ENCODE measurements at places on chromosomes 1 and 21.

DNA sequence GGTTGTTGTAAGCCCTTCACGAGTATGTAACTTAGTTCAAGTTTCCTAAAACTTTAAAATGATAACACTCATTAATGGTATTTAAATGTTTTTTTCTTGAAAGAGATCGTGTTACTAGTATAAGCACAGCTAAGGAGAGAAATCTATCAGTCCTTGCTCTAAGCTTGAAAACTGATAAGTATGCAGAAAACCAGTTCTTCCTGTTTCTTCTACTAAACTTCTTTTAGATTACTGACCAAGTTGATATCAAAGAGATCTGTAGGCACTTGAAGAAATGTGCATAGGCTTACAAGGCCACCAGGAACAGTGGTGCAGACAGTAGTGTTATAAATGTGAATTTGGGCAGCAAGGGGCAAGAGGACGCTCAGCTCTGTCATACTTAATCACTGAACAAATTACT, 3.9 kb downstream of the EFCAB14 start:
- DNase-seq = no peak

DNA sequence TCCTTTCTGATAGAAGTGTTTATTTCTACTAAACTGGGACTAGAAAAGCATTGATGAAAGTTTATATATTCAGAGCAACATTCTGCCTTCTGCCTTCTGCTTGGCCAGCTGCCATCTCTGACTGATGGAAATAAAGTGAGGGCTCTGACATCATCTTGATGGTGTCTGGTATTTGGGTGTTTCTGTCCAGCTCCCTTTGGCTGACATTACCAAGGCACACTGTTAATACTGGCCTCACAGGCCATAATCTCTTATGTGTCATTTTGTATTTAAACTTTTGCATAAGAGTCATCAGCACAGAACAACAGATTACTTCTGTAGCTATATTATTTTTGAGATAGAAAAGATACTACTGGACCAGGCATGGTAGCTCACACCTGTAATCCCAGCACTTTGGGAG, 216.9 kb downstream of the RYR2 start:
- no peak for DNase-seq

GRCh38 chr1:197838836-197839235, 63.6 kb upstream of the DENND1B start:
- DNase-seq = peak; percentile 82

DNA sequence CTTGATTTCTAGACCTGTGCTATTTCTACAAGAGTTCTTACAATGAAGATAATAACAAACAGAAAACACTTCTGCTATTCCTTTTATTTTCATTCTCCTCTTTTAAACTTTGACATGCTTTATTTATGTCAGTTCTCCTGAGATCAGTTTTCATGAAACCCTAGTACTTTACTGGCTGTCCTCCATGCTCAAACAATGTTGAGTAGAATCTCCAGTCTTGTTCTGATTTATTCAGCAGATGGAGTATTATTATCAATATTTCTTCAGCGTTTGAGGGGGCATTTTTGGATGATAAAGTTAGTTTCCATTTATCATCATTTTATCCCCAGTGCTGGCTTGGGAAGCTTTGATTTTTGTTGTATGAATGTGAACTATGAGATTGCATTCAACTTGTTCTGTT, 85.9 kb upstream of the WARS2 start:
- DNase-seq = no peak

DNA sequence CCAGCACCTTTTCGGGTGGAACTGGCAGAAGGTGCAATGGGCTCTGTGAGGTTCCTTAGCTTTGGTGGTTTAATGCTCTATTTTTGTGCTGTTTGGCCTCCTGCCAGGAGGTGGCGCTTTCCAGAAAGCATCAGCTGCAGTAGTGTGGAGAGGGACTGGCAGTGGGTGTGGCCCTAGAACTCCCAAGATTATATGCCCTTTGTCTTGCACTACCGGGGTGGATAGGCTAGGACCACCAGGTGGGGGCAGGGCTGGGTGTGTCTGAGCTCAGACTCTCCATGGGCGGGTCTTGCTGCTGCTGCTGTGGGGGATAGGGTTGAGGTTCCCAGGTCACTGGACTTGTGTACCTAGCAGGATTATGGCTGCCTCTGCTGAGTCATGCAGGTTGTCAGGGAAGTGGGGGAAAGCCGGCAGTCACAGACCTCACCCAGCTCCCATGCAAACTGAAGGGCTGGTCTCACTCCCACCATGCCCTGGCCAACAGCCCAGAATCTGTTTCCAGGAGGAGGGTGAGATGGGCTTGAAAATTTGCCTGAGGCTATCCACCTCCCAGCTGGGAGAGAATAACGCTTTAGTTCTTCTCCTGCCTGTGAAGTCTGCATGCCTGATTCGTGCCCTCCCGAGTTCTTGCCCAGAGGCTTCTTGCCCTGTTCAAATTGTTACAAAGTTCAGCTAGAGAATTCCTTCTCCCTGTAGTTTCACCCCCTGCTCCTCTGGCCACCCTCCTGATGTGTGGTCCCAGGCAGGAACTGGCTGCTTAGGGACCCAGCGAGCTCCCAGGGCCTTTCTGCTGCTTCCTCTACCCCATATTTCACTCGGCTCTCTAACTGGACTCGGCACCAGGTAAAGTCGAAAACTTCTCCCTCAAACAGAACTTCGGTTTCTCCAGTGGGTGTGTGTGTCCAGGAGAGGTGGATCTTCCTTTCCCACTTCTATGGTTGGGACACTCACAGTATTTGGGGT, 76.5 kb upstream of the BTG3 start:
- DNase-seq = no peak

GRCh38 chr1:219049501-219049900, 124.2 kb upstream of the LYPLAL1 start:
- DNase-seq = no peak

- no peak for DNase-seq
Measured at GRCh38 chr21:46634427-46634826, 1.0 kb upstream of the PRMT2 start.

GRCh38 chr1:225655509-225656258, 2.8 kb upstream of the ENAH start:
- peak; percentile 92 for DNase-seq

GRCh38 chr1:180956028-180956640, 43.4 kb downstream of the KIAA1614 start:
- no peak for DNase-seq

DNA sequence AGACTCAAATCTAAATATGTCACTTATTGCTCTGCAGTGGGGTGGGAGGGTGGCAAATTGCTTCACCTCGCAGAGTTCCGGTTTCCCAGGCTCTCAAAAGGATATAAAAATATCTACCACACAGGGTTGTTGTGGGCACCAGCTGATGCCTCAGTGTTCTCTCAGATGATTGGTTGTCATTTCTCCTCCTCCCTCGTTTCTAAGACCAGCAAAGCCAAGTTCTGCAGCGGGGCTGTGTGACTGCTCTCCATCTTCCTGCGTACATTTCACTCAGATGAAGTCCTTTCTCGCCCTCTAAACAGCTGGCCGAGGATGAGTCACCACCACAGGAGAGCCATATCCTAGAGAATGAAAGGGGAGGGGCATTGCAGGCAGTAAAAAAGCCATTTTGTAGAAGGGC, 35.0 kb upstream of the VWA5B1 start:
- peak; percentile 35 for DNase-seq

GRCh38 chr1:203591626-203592025, 35.0 kb upstream of the ATP2B4 start:
- DNase-seq = no peak

GRCh38 chr21:42384989-42385388, 10.9 kb downstream of the TMPRSS3 start:
- no peak for DNase-seq

DNA sequence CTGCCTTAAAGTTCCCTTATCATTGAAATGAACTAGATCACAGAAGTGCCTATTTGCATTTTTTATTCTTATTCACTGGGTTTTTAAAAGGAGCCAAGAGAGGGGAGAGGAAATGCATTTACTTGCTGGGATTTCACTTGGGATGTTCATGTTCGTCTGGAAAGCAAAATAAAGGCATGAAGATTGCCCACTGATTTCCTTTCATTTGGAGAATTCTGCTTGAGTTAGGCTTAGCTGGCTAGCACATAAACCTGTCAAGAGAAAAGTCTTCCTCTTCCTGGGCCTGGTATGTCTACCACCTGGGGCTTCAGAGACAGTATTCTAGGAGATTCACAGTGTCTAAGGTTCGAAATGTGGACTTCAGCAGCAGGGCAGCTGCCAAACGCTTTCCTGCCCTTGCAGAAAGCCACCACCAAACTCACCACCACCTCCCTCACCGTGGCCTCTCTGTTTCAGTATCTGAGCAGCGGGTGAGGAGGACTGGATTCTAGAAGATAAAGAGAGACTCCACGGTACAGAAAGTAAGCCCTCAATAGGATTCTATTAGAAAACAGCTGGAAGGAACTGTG, 44.5 kb downstream of the HIVEP3 start:
- DNase-seq = no peak

DNA sequence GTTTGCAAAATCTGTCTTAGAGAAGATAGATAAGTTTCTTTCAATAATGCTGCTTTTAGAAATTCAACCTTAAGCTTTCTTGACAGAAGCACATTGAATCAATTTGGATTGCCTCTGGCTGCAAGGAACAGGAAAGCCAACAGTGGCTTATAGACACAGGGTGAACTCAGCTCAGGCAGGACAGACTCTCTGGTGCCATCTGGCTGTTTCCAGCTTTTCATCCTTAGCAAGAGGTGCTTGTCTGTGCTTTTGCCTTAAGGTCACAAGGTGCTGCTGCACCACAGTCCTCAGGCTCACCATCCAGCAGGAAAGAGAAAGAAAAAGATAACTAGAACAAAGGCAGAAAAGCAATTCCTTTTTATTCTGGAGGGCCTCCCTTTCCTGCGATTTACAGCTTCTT, 93.7 kb upstream of the ETS2 start:
- peak; percentile 74 for DNase-seq

GRCh38 chr1:234656070-234656895, 46.3 kb upstream of the IRF2BP2 start:
- DNase-seq = peak; percentile 17

- DNase-seq = peak; percentile 71
Measured at GRCh38 chr1:161721738-161722343, 497 bp downstream of the FCRLB start.

DNA sequence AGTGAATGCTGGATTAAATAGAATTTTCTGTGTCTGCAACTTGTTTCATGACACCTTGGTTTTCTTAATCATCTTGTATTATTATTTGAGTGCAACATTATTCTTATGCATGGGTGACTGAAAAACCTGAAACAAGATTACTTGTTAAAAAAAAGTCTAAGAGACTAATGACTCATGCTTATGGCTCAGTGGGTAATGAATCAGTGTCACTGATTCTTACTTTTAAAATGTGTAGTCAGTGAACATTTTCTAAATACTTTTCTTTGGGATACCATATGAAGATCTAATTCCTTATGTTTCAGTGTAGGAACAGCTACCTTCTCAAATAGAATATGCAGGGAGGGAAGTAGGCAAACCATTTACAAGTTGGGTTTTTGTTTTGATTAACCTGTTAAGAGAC, 65.5 kb downstream of the PRKAA2 start:
- DNase-seq = peak; percentile 74

DNA sequence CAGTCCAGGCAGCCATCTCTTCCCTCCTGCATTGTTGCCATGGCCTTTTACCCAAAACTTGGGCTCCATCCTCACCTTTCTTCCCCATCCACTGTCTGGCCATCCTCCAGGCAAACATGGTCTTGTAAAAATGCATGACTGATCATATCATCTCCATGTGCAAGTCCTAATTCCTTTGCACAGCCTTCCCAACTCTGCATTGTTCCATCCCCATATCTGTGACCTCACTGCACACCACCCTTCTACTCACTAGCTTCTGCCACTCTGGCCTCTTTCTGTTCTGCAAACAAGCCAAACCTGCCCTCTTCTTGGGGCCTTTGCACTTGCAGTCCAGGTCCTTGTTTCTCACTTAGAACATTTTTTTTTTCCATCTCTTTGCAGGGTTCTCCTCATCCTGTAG, 230.1 kb upstream of the GJB5 start:
- no peak for DNase-seq

- no peak for DNase-seq
Measured at GRCh38 chr1:112507921-112508277, 866 bp upstream of the WNT2B start.

GRCh38 chr1:87362063-87362833, 33.6 kb downstream of the LMO4 start:
- DNase-seq = no peak

DNA sequence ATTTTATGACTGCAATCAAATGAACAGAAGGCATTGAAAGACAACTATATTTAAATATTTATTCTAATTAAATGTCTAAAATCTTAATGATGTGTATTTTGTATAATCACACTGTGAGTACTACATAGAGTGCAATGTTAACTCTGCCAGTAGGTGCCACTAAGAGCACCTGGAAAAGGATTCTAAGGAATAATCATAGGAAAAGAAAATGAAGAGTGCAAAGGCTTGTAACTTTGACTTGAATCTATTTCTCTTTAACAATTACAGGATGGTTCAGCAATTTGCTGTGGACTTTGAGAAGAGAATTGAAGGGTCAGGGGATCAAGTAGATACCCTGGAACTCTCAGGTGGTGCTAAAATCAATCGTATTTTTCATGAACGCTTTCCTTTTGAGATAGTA, 200.4 kb downstream of the DNM3 start:
- peak; percentile 27 for DNase-seq
